ENCODE measurements at places on chromosomes 13 and 19.

DNA sequence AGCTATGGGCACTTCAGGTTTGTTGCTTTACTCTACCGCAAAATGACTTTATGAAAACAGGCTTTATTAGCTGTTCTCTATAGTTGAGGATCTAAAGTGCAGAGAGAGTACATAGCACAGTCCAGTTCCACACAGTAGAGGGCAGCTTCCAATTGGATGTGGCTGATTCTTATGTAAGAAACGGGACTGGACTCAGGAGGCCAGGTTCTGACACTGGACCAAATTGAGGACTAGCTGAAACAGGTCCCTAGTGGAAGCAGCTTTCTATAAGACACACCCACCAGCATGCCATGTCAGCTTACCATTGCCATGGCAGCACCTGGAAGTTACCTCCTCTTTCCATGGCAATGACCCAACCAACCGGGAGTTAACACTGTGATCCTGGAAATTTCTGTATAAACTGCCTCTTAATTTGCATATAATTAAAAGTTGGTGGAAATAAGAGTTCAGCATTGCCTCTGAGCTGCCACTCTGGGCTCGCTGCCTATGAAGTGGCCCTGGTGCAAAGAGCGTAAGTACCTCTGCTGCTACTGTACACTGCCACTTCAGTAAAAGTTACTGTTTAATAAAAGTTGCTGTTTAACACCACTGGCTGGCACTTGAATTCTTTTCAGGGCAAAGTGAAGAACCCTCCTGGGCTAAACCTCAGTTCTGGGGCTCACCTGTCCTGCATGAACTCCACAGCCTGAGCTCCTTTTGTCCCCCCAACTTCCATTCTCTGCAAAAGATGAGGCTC is 211.9 kb upstream of the SLC10A2 start:
- no peak for DNase-seq

DNA sequence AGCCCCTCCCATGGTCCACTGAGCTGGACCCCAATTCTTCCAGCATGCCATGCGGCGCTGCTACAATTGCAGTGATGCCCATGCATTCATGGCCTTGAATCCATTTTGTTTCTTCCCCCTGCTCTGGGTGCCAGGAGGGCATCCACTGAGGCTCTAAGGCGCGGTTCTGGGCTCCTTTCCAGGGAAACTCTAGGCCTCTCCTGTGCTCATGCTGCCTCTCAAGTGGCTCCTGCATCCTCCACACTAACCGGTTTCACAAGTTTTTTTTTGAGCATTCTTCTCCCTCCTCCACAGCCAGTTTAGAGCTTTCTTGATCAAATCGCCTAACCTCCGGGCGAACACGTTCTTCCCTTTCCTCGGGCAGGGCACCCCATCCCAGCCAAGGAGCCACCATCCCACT is 69.1 kb upstream of the FLT1 start:
- DNase-seq = no peak

- peak; percentile 84 for DNase-seq
Measured at GRCh38 chr13:109156181-109156935, 526.9 kb downstream of the MYO16 start.

- peak; percentile 86 for DNase-seq
Measured at GRCh38 chr13:51832471-51833152, 12.4 kb downstream of the TMEM272 start.

GRCh38 chr19:7725791-7726190 is 6.1 kb downstream of the CLEC4G start:
- no peak for DNase-seq

DNA sequence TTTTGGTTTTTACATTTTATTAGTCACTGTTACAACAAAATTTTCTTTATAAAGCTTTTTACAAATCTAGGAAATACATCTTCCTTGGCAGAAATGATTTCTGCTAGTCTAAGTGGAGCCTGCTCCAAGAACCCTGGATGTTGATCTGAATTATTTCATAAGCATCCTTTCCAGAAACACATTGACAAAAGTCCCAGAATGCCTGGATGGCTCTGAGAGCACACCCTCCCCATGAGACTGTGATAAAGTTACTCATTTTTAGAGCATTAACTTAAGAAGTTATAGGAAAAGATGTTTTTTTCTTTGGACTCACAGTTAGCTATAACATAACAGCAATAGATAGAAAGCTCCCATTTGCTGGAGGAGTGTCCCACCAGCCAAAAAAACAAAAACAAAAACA is 559.6 kb upstream of the SPRY2 start:
- no peak for DNase-seq

- no peak for DNase-seq
Measured at GRCh38 chr19:55986487-55986886, at the start of gene NLRP5. TSS of gene NLRP5 (plus strand) at chr19:55986775.

DNA sequence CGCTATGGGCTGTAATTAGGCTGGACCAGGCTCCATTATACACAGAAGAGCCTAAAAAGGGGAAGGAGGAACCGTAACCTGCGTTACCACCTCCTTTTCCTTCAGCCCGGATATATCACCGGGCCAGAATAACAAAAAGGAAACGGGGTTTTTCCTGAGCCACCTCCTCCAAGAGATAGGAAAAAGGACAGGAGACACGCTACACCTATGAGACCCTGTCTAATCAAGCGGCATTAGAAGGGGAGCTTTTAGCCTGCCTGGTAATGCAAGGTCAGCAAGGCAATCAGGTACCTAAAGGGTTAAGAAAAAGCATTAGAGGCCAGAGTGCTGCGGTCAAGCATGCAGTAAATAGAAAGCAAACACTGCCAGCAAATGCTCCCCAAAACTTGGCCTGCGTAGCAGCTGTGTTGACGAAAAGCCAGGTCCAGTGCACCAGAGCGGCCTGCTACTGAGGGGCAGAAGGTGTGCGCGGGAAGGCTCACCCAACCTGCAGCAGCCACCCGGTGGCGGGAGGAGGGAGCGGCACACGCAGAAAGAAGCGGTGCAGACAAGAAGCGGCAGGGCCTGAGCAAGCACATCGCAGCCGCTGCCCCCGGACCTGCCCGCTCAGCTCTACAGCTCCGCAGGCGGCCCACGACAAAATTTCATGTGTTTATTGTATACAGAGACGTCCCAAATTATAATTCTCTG is 1466.1 kb downstream of the UQCRFS1 start:
- DNase-seq = peak; percentile 62

GRCh38 chr19:4077800-4078684 is 11.3 kb upstream of the ZBTB7A start:
- DNase-seq = peak; percentile 91

- DNase-seq = peak; percentile 26
Measured at GRCh38 chr13:80109303-80109702, 231.6 kb downstream of the SPRY2 start.

DNA sequence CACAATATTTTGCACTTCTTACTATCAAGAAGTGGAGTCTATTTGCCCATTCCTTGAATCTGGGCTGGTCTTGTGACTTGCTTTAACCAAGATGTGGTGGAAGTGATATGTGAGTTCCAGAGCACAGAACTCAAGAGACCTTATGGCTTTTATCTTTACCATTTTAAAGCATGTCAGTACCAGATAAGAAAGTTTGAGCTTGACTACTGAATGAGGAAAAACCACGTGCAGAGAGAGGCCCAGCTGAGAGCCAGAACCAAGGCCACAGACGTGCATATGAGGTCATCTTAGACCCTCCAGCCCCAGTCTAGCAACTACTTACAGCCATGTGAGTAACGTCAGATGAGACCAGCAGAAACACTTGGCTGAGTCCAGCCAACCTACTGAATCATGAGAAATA is 6.3 kb upstream of the CDK8 start:
- DNase-seq = no peak

DNA sequence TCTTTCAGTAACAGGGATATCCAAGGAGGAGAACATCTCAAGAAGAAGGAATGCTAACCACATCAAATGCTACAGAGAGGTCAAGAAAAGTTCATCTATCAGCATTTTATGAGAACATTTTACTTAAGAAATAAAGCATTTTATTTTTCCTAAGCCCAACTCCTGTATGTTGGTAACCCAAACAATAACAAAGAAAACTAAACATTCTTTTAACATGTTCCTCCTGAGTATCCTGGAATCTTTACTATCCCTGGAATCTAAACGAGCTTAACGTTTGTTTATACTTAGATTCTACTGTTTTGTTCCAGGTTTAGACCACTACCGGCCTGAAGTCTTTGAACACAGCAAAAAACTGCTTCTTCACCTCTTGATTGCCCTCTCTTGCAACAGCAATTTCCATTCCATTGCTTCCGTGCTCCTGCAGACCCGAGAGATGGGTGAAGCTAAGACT is 89.7 kb downstream of the ZAR1L start:
- peak; percentile 45 for DNase-seq

- DNase-seq = peak; percentile 25
Measured at GRCh38 chr13:20418953-20419352, 106.7 kb downstream of the CRYL1 start.

DNA sequence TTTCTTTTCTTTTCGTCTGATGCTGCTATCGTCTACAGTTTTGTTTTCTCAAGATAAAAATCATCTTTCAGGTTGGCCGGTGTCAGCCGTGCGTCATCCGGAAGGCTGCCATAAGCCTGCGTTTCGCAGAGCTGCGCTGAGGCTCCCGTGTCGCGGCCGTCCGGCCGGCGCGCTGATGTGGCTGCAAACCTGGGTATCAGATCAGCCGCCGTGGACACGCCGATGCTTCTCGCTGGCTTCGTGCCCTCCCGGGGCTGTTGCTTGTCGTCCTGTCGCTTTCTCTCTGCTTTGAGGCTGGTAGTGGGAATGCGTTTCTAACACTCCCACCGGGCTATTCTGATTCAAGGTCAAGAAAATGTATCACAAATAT is 45.9 kb upstream of the TFDP1 start:
- DNase-seq = no peak

- DNase-seq = peak; percentile 96
Measured at GRCh38 chr19:58519087-58519354, 589 bp downstream of the ZBTB45 start.

- no peak for DNase-seq
Measured at GRCh38 chr13:86856991-86857390, 814.2 kb upstream of the SLITRK5 start.

DNA sequence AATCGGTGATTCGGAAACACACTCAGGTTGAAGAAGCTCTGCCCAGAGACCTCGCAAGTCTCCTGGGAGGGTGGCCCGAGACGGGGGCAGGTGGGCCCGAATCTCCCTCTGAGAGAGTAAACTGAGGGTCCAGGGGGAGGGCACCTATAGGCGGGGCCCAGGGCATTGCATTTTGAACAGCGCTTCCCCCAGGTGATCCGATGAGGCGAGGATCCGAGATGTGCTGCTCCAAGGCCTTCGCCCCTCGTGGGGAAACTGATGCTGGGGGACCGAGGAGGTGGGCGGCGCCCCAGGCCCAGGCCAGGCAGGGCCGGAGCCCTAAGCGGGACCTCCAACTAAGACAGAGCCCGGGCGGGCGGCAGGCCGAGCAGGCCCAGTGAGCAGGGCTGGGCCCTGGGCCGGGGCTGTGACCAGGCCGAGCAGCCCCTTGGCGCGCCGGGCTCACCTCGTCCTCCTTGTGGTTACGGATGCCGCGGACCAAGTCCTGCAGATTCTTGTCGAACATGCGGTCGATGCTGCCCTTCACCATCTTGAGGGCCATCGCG is 500 bp downstream of the AP3D1 start:
- DNase-seq = peak; percentile 75

GRCh38 chr19:12828494-12828893 is 5.9 kb downstream of the RTBDN start:
- peak; percentile 83 for DNase-seq

DNA sequence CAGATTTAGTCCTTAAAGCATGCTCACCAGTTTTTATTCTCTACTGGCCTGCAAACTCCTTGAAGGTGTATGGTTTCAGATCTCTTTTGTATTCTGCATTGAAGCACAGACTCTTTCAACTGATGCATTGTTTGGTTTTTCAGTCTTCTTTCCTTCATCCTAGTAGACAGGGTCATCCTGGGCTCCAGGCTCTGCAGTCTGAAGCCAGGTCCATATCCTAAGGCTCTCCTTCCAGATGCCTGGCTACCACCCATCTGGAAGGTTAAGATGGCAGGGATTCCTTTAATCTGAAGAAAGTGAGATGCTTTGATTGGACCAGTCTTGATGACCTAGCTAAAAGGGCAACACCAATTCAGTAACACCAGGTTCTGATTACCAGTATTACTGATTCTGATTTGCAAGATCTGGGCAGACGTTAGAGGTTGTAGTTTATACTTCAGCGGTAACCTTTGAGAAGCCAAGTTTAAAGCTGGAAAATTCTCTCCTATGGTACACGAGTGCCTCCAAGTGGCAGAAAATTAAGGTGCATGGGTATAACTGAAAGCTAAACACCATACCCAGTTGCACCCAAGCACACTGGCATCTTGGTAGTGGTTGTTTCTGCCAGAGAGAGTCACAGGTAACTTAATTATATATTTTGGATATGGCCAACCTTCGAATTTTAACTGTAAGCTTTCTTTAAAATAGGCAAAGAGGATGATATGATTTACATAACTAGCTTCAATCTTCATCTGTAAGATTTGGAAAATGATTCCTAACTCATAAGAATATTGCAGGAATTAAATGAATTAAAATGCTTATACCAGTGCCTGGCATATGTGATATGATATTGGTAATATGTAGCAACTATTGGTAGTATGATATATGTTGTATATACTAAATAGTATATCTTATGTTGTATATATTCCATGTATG is 1651.9 kb upstream of the MIR17HG start:
- DNase-seq = no peak

- peak; percentile 42 for DNase-seq
Measured at GRCh38 chr13:23871616-23872220, 17.5 kb downstream of the MIPEP start.

DNA sequence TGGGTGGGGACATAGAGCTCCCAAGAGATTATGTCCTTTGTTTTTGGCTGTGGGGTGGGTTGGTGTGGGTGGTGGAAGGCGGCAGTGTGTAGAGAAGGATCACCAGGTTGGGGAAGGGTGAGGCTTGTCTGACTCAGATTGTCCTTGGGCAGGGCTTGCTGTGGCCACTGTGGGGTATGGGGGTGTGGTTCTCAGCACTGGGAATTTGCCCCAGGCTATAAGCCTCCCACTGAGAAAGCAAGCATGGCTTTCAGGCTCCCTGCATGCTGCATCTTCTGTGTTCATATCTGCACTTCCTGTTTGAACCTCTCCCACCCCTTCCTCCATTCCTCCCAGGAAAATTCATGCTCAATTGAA is 34.9 kb downstream of the DNAJC15 start:
- DNase-seq = no peak

DNA sequence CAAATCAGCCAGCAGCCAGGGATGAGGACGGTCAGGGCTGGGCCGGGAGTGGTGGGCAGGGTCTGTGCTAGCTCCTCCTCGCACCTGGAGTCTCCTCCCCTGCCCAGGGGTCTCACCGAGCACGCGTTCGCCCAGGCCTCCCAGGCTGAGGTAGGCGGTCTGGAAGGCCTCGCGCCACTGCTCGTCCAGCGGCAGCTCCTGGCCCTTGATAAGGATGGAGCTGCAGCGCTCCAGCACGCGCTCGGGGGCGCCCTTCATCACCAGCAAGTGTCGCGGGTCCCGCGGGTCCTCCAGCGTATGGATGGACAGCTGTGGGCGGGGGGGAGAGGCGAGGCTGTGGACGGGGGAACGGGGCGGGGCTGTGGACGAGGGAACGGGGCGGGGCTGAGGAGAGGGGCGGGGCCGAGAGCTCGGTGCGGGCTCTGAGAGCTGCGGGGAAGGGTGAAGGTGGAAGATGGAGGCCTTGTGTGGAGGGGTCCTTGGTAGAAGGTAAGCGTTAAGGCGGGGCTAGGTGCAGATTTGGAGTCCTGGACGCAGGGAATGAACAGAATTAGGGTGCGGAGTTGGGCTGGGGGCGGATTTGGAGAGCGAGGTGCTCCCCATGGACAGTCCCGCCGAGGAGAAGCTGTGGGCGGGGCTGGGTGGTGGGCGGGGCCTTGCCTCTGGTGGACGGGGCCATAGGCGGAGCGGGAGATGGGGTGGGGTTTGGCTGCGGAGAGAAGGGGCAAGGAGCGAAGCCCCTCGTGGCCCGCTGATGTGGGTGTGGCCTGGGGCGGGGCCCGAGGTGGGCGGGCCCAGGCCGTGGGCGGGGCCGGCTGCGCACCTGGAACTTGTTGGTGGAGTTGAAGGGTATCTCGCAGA is 5.7 kb downstream of the ATP4A start:
- peak; percentile 89 for DNase-seq
